ENCODE measurements at places on chromosomes 7 and 10.

- DNase-seq, result no peak
Observed at GRCh38 chr7:115229401-115230105, 307.7 kb downstream of the MDFIC start.

DNA sequence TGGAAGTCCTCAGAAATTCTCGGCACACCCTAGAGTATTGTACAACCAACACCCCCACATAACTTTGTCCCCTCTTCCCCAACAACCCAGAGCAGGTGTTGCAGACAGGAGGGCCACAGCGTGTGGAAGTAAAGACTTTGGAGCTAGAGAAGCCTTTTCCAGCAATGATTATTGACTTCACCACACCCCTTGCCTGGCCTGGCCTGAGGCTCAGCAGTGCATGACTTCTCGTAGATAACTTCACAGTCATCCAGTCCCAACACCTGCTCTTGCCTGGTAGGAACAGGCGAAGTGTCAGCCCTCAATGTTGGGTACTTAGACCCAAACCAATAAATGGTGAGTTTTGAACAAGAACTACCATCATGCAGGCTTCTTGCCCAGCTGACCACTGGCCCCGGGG is 36.7 kb downstream of the GOT1 start:
- DNase-seq, result no peak

GRCh38 chr7:105106473-105106872 is 92.5 kb downstream of the KMT2E start:
- DNase-seq, result no peak

GRCh38 chr10:60666221-60666620 is 112.1 kb upstream of the CDK1 start:
- DNase-seq, result peak; percentile 46

DNA sequence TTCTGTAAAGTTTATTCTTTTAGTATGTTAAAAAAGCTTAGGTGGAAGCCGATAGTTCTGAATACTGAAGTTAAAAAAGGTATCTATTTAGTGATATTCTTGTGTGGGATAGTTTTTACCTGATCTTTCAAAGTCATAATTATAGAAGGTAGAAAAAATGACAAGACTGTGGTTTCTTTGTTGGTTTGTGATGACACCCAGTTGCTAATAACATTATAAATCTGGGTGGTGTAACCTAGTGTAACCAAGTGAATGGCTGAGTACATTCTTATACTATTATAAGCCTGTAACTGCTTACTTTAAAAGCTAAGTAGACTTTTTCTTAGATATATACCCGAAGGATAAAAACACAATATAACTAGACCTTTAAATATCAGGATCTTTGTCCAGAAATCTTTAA is 2.3 kb downstream of the CDK13 start:
- no peak for DNase-seq
